NCI-H2029 treated with DMSO at 0.1 percent for 48 hours (cell line): ENCODE measurements at places on chromosomes 3 and 15.
A peak's percentile ranks its signal among the peaks of the same experiment; 100 is the strongest.

- DNase-seq: no peak
Observed at GRCh38 chr3:66353530-66353929, 132.7 kb downstream of the SLC25A26 start.

GRCh38 chr3:178159691-178160220, 376.5 kb upstream of the KCNMB2 start:
- DNase-seq: no peak

DNA sequence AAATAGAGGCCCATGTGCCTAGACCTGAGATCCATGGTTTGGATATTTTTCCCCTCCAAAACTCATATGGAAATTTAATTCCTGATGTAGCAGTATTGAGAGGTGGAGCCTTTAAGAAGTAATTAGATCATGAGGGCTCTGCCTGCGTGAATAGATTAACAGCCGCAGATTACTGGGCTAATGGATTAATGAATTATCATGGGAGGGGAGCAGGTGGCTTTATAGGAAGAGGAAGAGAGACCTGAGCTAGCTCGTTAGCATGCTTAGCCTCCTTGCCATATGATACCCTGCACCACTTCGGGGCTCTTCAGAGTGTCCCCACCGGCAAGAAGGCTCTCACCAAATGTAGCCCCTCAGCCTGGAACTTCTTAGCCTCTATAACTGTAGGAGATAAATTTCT, 15.8 kb downstream of the ARHGEF26 start:
- DNase-seq: no peak

DNA sequence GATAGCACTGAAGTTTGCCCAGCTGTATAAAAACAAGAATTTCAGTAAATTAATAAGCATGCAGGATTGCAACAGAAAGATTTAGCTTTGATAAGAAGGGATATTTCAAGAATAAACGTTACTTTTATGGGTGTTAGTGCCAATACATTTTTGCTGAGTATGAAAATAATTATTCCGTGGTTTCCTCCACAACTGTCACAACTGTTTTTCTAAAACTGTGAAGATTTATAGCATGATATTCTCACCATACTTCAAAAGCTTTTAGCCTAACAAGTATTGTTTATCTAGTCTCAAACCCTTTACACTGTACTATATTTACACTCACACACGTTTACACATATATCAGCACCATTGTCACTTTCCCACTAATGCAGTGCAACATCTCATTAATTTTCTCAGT, 200.5 kb downstream of the TPRG1 start:
- DNase-seq: no peak

- DNase-seq: no peak
Observed at GRCh38 chr3:134326760-134327593, 47.3 kb downstream of the AMOTL2 start.

DNA sequence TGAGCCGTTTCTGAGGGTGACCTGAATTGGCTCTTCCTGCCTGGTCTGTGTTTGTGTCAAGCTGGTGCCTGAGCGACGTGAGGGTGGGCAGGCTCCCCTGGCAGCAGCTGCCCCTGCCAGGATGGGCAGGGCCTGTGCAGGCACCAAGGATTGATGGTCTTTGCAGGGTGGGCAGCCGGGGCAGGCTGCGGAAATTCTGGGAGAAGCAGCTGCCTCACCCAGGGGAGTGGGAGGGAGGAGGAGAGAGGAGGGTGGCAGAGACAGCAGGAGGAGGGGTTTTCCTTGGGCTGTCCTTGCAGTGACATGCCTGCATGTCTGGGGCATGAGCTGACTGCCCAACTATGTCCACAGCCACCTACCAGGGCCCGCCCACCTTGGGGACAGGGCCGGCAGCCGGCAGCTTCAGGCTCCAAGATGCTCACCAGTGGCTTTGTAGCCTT, 27.9 kb upstream of the SLC6A6 start:
- DNase-seq: no peak

DNA sequence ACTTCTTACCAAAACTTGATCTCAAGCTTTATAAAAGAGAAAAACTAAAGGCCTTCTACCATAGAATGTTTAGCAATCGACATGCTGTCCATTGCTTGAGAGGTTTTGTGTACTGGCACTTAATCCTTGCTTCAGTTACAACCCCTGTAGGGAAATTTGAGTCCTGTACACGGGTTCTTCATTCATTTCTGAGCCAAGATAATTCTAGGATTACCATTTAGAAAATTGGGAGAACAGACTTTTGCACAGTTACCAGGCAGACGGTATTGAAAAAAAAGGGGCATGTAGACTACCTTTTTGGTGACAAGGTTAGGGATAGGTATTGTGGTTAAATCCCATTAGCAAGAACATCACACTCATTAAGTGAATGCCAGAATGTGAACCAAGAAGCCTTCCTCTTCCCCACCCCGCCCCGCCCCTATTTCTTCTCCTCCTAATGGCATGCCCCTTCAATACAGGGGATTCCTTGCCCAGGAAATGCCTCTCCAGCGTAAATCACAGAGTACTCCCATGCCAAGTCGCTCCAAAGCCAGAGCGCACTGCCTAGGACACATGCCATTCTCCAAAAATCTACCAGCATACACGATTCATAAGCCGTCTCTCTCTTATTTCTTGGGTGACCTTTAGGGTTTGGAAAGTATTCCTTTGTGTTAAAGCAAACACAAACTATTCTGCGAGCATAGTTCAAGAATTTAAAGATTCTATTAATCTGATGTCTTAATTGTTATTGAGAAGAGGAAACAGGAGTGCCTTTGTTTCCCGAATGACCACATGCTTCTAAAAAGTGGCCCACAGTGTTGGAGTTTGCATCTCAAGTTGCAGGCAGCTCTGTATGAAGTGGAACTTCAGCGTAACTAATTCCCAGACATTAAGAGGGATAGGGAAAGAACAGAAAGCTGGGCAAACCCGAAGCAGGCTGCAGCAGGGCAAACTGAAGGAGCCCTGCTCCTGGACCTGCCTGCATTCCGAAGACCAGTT, 164.0 kb upstream of the NR2F2 start:
- no peak for DNase-seq

DNA sequence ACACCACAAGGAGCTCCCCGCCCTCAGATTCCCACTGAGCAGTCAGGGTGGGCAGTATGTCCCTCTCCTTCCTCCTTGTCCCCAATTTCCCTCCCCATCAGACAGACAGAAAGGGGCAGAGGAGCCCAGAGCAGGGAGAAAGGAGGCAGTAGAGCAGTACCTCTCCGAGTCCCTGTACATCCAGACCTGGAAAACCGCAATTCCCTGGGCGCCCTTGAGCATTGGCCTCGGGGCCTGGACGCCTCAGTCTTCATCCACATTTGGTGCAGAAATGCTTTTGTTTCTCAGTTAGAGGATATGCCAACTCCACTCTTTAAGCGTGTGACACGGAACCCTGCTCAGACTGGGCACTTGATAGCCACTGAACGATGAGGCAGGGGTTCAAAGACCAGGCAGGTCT, 5.9 kb downstream of the ISG20 start:
- no peak for DNase-seq

- DNase-seq: no peak
Observed at GRCh38 chr15:92120094-92120795, 266.7 kb downstream of the SLCO3A1 start.

DNA sequence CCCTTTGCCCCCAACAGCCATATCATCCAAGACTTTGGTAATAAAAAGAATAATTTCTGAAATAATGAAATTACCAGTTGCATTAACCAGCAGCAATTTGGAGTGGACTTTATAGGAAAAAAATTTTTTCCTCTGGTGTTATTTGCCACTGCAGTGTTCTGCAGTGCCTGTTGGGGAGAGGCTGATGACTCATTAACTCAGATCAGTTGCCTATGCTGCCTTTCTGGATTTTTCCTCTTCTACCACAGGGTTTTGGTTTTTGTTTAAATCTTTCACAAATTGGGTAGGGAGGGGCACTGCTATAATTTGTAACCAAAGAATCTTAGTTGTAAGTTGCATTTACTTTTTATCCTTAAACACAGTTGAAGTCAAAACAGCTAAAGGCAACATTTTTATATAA, 22.7 kb downstream of the ATP6V1A start:
- DNase-seq: no peak

- no peak for DNase-seq
Observed at GRCh38 chr15:69244798-69245197, 53.9 kb upstream of the PAQR5 start.

GRCh38 chr3:114418724-114419543, 125.1 kb downstream of the TIGIT start:
- DNase-seq: peak; percentile 86

DNA sequence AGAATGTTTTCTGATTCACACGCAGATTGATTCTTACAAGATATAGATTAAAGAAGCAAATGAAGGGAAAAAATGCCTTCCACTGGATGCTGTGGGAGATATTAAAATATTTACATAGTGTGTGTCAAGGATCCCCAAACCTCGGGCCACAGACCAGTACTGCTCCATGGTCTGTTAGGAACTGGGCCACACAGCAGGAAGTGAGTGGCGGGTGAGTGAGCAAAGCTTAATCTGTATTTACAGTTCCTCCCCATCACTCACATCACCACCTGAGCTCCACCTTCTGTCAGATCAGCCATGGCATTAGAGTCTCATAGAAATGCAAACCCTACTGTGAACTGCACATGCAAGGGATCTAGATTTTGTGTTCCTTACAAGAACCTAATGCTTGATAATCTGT, 552.6 kb upstream of the GOLIM4 start:
- no peak for DNase-seq

DNA sequence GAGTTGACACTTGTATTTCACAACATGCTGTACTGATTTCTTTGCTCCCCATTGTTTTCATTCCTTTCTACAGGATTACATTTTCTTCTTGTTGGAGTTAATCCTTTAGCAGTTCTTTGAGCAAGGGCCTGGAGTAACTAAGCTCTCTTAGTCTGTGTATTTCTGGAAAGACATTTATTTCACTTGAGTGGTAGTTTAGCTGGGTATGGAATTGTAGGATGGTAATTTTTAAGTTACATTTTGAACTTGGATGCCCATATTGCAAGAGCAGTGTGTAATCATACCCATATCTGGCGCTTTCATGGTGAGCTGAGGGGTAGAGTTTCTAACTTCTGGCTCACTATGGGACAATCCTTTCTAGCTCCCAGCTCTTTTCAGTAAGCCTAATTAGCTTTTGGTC, 74.6 kb downstream of the SLC6A11 start:
- DNase-seq: no peak

DNA sequence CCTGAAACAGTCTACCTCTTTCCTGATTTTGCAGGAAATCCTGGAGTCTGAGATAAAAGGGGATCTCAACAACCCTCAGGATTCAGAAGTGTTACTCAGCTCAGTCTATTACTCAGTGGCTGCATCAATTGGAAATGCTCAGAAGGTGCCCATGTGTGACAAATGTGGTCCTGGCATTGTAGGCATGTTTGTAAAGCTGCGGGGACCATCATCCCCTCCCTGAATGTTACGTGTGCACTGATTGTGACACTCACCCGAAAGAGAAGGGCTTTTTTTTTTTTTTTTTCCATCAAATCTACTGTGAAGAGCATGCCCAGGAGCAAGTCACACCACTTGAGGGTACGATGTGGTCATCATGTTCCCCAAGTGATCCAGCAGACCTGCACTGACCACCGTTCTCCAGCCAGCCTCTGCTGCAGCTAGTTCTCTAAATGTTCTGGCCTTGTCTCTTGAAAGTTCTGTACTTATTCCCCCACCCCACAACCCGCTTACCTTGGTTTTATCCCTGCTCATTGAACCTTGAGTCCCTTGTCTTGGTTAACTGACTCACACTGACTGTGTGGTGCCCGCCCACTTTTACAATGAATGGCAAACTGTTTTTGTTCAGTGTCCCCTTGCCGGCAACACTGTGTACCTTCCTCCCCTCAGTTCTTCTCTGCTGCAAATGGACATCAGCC, 19.8 kb downstream of the ST3GAL6 start:
- DNase-seq: no peak

DNA sequence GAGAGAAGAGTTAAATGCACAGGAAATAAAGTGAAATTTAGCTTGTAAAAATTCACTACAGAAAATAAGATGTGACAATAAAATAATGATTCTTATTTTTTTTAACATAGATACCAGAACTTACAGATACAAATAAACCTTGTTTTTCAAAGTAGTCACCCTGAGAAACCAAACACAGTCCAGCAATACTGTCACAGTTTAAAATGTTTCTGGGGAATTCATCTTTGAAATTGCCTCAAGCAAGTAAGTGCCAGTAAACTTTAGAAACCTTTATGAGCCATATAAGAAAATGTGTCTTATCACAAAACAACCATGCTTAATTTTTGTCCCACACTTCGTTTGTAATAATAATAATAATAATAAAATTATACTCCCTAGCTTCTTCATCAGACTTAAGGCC, 19.9 kb downstream of the SHOX2 start:
- DNase-seq: no peak

GRCh38 chr15:25268166-25268565, 170.7 kb downstream of the UBE3A start:
- no peak for DNase-seq

DNA sequence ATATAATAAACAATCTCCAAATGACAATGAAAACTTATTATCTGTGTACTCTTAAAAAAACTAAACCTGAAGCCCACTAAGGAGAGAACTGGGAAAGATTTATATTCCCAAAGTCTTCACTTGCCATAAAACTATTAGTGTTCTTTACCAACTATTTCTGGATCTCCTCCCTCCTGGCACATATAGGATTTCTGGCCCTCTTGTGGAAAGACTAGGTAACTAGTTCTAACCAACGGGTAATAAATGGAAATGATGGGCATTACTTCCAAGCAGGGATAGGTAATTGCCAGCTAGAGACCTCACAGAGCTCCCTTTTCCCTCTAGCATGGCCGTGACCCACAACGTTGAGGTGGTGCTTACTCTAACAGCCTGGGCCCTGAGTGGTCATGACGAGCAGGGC, 110.1 kb downstream of the DNAH12 start:
- DNase-seq: no peak

DNA sequence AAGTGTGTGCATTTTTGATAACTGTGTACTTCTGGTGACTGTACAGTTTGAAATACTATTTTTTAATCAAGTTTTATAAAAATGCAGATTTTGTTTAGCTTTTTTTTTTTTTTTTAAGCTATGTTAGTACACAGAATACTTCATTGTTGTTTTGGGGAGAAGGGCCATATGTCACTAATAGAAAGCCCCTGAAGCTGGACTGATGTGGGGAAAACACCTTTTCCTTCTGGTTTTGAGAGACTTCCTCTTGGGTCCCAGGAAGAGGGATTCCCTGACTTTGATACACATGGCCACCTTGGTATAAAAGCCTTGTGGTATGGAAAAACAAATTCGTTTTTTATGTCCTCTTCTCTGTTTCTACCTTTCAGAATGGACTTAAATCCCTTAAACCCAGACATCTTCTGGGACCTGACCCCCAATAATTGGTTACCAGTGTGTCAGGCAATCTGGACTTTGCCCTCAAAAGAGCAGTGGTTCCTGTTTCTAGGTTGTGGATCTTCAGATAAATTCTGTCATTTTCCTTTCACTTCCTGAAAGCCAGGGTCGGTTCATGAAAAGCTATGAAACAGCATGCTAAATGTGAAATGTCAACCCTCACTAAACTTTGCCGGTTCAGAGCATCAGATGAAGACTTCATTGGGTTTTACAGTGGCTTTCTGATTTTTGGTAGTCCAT, 31.1 kb upstream of the BLOC1S6 start:
- DNase-seq: no peak

GRCh38 chr3:192850451-192850981, 67.1 kb downstream of the MB21D2 start:
- DNase-seq: no peak

GRCh38 chr3:13513051-13513912, 33.2 kb downstream of the HDAC11 start:
- DNase-seq: no peak
